ENCODE measurements at places on chromosomes 7 and 10.
A peak's percentile ranks its signal among the peaks of the same experiment; 100 is the strongest.

- no peak for DNase-seq
Measured at GRCh38 chr10:74048433-74048832, 50.5 kb downstream of the VCL start.

- no peak for DNase-seq
Measured at GRCh38 chr7:90710466-90710850, 114.3 kb downstream of the CDK14 start.

GRCh38 chr7:27723085-27723484 is 16.9 kb upstream of the TAX1BP1 start:
- no peak for DNase-seq

DNA sequence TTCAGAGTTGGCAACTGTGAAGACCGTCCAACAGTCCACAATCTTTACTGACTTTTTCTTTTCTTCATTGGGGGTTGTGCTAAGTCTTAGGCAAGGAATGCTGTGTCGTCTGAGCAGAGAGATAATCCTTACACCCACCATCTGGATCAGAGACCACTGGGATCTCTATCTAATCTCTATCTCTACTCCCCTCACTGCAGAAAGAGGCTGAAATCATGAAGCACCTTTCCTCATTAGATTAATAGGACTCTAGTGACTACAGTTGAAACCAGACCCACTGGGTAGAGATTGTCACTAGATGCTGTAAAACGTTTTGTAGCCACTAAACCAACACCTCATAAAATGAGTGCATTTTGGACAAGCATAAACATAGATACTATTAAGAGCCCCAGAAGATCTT is 387.4 kb upstream of the CELF2 start:
- DNase-seq = no peak

GRCh38 chr10:103923502-103923901 is 5.5 kb upstream of the STN1 start:
- no peak for DNase-seq

DNA sequence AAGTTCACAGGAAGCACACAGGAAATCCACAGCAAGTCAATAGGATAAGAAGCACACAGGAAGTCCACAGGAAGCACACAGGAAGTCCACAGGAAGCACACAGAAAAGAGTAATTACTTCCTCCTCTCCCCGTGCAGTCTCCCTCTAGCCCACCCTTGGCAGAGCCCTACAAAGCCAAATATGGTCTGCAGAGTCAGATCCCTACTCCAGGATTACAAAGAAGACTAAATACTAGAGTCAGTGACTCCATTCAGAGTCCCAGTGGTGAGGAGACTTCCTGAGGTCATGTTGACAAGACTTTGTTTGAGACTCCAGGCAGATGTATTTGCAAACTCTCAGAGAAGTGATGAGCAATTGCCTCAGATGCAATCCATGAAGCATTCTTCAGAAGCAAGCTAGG is 398.6 kb upstream of the AUTS2 start:
- no peak for DNase-seq

- no peak for DNase-seq
Measured at GRCh38 chr7:151704960-151705635, 171.8 kb downstream of the PRKAG2 start.

DNA sequence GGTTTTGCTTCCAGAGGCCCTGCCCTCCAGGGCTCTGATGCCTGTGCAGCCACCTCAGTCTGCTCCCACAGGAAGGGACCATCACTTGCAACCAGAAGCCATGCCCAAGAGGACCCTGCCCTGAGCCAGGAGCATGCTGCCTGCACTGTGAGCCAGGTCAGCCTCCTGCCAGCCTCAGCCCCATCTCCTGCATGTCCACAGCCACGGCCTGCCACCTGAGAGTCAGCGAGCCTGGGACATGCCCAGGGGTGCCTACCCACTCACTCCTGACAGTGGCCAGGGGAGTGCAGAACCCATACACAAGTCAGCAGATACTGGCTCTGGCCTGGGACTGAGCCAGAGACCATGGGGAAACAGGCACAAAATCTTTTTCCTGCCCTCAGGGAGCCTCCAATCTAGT is 6.6 kb upstream of the KCP start:
- no peak for DNase-seq

DNA sequence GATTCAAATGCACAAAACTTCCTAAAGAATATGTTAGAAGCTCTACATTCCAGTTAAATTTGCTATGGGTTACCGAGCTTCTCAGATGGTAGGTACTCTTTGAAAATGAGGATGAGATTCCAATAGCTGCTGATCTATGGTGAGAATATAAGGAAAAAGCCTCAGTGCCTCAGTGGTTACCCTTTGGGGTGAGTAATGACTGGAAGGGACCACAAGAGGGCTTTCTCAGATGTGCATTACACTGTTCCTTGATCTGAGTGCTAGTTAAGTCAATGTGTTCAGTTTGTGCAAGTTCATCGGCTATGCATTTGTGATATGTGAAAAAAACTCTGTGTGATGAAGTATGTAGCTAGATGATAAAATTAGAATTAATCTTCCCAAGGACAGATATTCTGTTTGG is 3.5 kb downstream of the NRCAM start:
- peak; percentile 18 for DNase-seq

DNA sequence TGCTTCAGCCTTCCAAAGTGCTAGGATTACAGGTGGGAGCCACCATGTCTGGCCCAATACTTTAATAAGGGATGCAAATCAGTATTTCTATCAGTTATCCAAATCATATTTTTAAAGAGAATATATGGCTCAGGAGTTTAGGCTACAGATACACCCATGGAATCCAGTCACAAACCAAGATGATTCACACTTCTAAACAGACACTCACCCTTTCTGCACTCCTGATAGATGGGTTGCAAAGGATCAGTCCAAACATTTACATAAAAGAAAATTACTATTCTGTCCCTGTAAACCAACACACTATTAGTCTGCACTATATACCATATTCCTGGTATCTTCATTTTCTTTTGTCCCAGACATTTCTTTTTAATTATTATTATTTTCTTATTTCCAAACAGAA is 2.2 kb downstream of the MORN4 start:
- no peak for DNase-seq

GRCh38 chr10:72561745-72562166 is 64.1 kb downstream of the MICU1 start:
- DNase-seq = no peak

GRCh38 chr7:129515381-129515780 is 13.1 kb downstream of the SMKR1 start:
- DNase-seq = no peak

DNA sequence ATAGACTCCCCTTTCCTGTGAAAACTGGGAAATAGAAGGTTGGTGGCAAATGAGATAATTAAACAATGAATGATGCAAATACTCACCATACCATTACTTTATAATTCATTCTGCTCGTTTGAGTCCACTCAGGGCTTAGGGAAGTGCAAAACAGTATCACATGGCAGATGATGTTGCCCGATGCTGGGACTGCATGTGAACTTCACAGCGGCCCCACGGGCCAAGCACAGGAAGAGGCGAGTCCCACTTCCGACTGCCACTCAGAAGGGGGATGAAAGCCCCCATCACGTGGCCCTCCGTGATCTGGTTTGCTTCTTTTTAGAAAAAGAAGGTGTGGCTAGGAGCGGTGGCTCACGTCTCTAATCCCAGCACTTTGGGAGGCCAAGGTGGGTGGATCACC is 71.5 kb downstream of the PRPF18 start:
- peak; percentile 8 for DNase-seq

- DNase-seq = no peak
Measured at GRCh38 chr7:76377186-76377918, 18.6 kb upstream of the YWHAG start.

GRCh38 chr7:7176406-7177043 is 5.8 kb upstream of the C1GALT1 start:
- DNase-seq = no peak

DNA sequence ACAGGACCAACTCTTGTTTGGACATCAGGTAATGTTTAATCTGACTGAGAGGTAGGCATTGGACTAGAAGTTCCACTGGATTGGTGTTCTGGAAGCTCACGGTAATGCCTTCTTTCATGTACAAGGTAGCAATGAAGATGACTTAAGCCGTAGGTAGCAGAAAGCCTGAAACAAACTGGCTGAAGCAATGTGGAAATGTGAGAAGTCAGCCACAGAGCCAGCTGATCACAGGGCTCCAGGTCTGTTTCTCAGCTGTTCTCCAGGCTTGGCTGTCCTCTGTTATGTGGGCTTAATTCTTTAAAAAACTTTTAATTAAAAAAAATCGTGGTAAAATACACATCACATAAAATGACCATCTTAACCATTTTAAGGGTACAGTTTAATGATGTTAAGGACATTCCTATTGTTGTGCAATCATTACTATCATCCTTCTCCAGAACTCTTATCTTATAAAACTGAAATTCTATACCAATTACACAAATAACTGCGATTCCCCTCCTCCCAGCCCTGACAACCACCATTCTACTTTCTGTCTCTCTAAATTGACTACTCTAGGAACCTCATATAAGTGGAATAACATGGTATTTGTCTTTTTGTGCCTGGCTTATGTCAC is 101.4 kb upstream of the ZNF32 start:
- no peak for DNase-seq

DNA sequence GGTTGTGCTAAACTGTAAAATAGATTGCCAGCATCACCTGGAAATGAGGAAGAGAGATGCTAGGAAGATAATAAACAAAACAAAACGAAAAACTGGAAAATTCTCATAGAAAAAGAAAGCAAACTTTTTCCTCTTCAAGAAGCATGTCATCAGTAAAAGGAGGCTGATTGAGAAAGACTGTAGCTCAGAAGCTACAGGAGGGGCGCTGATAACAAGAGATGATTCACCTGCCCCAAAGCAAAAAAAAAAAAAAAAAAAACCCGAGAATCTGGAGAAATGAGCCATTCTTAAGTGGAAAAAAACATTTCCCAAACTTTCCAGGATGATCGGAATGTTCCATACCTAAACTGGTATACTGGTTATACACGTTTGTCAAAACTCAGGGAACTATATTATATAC is 130.5 kb upstream of the C1QL3 start:
- no peak for DNase-seq

GRCh38 chr10:29141761-29142160 is 147.1 kb upstream of the LYZL1 start:
- DNase-seq = no peak

- no peak for DNase-seq
Measured at GRCh38 chr10:124001391-124002148, 91.8 kb downstream of the CHST15 start.

GRCh38 chr7:131602994-131603372 is 46.6 kb upstream of the PODXL start:
- no peak for DNase-seq

DNA sequence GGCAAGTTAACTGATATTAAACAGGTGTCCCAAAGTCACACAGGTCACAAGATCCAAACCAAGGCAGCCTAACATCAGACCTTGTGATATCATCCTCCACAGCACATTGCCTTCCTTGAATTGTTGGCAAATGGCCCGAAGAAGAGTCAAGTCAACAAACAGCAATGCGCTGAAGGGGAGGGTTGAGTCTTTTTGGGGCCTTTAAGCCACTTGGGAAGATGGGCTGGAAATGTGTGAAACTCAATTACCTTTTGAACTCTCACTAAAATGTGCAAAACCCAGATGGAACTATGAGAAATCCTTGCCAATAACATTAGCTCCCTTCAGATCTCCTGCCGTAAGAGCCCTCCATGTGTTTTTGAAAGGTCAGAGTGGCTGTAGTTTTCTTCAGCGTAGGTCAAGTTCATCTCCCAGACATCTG is 47.9 kb upstream of the STK17A start:
- no peak for DNase-seq

GRCh38 chr7:138903186-138903820 is 77.9 kb downstream of the KIAA1549 start:
- DNase-seq = peak; percentile 70

DNA sequence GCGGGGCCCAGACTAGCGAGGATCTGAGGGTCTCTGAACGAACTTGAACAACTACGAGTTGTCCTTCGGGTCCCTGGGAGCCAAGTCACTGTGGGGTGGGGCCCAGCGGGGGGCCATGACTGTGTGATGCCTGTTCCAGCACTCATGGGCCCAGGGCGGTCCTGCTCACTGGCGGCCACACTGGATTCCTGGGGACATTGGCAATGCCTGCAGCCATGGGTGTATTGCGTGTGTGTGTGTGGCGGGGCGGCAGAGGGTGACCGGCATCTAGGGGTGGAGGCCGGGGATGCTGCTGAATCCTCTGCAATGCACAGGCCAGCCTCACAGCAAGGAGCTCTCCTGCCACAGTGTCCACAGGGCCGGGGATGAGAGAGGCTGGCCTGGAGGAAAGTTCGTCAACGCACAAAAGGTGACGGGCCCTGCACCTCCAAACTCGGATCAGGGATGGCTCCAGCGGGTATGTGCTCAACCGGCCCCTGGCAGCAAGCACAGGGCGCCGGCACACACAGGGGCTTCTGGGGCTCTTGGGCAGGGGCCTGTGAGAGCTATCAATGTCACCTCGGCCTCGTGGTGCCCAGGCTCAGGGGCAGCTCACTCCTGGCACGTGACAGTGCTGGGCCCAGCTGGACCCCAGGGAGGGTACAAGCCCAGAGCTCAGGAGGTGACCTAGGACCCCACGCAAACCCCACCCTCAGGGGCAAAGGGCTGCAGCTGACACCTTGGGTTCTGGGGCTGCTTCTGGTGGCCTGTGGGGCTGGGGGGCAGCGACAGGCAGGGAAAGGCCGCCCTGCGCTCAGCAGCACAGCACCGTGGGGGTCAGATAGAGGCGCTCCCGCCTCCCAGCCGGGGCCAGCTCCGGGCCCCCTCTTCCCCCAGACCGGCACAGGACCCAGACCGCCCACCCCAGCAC is 27.9 kb downstream of the PAPOLB start:
- DNase-seq = no peak

DNA sequence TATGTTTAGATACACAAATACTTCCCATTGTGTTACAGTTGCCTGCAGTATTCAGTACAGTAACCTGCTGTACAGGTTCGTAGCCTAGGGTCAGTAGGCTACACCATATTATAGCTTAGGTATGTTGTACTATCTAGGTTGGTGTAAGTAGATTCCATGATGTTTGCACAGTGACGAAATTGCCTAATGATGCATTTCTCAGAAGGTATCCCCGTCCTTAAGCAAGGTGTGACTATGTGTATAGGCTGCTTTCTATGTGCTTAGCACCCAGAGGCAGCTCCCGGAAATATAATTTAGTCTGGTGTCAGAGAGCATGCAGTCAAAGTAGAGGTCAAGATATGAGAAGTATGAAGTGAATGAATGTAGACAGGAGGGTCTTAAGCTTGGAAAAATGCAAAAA is 9.8 kb downstream of the MAPK8 start:
- no peak for DNase-seq
